IPS-NIHi11 (cell line): ENCODE measurements at places on chromosomes 11 and 22.

DNA sequence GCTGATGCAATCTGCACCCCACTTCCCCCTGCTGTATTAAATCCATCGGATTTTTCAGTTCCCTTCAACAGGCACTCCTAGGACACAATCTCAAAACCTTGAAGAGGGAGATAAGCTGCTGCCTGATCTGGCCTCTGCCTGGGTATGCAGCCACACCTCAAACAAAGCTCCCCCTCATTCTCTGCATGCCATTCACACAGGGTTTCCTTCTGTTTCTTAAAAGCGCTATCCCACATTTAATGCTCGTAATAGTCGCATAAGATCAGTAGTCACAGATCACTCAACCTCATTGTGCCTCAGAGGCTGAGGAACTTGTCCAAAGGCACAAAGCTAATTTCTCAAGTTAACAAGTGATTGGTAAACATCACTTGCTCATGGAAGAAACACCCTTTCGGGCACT is 34.0 kb downstream of the UQCR10 start:
- no peak for DNase-seq

- DNase-seq = no peak
Measured at GRCh38 chr11:9266132-9266736, 1.1 kb upstream of the DENND5A start.

GRCh38 chr11:5992604-5993251 is 5.9 kb upstream of the OR52L1 start:
- peak; percentile 64 for DNase-seq

DNA sequence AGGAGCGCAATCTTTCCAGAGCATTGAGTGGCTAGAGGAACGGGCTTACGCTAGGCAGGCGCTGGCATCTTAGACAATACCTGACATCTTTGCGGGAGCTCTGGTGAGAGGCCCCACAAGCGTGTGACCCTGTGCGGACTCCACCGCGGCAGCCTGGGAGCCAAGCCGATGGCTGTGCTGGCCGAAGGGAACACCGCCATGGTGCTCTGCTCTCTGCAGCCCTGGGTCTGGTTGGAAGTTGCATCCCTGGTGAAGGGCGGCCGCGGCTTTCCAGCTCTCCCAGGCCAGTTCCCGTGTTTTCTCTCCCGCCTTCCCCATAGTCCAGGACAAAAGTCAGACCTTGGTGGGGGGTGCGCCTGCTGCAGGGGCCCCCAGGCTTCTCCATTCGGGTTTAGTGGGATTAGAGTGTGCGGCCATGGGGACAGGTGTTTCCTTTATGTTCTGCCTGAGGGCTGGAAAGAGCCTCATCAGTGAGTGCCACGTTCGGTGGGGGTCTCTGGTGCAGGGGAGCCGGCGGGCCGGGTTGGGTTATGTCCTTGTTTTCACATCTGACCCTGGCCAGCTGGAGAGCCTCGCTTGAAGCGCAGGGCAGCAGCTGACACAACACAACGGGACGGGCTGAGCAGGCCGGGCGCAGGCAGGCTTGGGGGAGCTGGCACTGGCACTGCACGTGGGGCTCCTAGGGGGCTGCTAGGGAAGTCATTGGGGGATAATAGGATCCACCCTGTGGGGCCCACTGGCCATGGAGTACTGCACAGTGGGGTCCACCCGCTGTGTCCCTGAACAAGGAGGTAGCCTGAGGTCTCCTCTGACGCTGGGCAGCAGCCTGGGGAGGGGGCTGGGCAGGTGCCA is 94.8 kb downstream of the KCNQ1 start:
- DNase-seq = no peak

DNA sequence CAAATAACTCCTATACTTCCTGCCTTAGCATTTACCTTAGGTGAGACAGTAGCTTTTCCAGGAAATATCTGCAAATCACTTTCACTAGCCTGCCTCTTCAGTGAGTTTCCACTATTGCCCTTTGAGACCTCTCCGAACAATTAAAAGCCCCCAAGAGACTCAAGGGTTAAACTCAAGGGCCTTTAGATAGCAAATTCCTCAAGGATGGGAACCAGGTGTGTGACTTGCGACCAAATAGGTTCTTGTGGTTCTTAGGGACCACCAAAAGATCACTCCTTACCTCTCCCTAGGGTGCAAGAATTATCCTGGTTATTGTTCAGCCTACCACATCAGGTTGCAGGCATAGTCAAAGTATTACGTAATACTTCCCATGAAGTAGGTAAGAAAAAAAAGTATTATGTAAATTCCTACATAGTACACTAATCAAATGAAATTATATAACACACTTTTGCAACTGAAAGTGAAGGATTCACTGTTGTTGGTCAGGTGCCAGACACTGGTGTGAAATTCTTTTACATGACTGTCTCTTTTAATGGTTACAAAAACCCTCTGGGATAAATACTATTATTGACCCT is 1.4 kb upstream of the RDX start:
- DNase-seq = no peak
